ENCODE measurements at places on chromosomes 2 and 18. TPM values are rescaled to one million over a fixed set of nuclear protein-coding genes. Genes with fewer than 3 reads are reported as not detected.

DNA sequence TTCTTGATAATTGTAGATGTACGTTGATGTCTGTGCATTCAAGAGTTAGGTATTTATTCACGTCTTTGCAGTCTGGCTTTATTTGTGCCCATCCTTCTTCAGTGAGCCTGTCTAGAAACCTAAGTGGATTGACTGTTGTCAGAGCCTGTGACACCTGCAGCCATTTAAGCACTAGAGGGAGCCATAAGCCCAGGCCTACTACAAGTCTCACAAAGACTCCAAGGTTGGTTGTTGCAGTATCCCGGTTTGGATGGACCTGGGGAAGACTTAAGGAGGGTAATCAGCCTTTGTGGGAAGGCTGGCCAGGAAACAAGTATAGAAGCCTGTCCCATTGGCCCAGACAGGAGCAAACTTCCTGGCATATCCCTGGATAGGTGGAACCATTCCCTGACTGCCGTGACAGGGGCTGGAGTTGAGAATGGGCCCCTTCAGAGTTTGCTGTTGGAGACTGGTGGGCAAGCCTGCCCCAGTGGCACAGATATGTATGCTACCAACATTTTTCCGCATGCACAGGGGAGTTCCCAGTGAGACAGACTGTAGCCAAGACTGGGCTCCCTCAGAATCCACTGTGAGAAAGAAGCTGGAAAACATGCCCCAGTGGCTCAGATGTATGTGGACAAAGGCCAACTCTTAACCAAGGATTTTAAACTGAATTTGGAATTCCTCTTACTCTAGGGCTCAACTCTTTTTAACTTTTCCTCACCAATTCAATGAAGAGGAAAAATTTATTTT, 9.3 kb upstream of the LRRC30 start:
- DNase-seq, result peak; percentile 35

DNA sequence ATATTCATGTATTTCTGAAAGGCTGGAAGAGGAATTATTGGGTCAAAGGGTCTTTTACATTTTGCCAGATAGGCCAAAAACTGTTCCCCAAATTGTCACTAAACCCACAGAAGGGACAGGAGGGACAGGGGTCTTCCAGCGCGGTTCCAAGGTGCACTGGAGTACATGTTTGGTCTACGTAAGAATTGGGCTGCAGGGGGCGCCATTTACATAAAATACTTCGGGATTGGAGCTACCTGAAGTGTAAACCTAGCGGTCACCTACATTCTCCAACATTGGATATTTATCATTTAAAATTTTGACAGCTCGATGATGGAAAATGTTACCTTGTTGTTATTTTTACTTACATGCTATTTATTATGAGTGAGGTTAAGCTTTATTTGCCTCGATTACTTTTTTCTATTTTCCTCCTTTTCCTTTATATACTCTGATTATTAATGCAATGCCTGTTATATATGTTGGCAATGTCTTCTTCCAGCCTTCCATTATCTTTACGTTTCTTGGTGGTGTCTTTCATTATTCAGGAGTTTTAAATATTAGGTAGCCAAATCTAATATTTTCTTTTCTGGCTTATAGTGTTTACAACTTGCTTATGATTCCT, 43.0 kb upstream of the RAB6C start:
- no peak for DNase-seq

- peak; percentile 26 for DNase-seq
Measured at GRCh38 chr2:41061356-41061755, 609.5 kb upstream of the SLC8A1 start.

DNA sequence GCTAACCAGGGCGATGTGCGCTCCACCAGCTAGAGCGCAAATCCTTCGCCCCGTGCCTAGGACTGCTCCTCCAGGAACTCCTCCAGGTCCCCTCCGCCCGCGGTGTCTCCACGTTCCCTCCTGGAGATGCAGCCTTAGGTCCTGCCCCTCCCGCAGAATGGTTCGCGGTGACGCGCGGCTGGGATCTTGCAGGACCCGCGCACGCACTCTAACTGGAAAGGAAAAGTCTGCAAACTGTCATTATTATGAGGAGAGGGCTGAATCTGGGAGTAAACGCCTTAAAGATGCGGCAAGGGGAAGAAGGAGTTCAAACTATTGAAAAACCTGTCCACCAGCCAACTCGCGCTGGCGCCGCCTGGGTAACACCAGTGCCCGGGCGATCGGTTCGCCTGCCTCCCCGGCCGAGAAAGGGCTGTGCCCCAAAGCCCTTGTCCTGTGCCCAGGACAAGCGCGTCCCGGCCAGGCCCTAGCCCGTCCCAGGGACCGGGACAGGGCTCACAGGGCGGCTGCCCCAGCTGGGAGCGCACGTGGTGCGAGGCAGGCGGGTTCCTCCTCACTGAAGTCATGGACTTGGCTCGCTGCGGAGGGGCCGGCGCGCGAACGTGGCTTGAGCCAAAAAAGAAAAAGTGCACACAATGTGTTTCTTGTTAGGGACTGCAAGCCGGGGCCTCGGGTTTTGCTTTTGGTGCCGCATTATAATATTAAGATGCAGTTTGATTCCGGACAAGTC, 5.5 kb upstream of the ID2 start:
- DNase-seq, result peak; percentile 91

The SERPINB3 gene
- 0.96 TPM for total RNA-seq

GRCh38 chr18:59911600-59911999, 11.8 kb downstream of the PMAIP1 start:
- no peak for DNase-seq

Measured in umbilical cord (tissue), 2 donors.